ENCODE measurements at places on chromosomes 16 and 17.

DNA sequence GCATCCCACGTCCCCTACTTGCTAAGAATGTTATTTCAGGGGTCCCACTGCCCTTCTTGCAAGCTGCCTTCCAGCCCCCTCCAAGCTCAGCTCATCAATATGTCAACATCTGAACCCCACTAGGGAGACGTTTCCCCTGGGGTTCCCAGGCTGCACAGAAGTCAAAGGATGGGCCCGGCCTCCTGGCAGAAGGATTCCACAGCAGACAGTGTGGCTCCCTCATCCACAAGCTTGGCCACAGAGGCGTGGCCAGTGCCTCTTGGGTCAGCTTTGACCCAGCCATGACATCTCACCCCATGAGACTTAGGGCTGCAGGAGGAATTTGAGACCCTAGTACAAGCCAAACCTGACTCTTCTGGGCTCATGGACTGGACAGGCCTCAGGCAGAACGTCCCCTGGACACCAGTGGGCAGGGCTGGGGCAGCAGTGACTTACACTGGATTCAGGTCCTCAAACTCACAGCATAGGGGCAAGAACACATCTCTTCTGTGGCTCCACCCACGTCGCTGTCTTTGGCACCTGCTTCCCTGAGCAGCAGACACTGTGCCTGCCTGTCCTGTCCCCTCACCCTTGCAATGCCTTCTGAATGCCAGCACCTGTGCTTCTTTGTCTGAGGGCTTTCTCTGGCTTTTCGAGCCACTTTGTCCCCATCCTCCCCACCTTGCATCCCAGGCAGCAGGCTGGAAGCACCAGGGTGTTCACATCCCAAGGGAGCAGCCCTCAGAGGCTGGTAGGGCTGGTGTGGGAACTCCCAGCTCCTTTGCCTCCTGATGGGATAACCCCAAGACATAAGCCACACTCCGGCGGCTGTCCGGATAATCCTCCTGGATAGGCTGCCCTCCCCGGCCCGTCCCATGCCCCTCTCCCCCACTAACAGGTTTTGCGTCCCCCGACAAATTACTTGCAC lies 56.0 kb upstream of the ENPP7 start:
- DNase-seq: no peak

- DNase-seq: no peak
These were observed 73.4 kb downstream of the ZNF778 start for GRCh38 chr16:89290887-89291286.

- peak; percentile 71 for DNase-seq
These were observed 388 bp downstream of the OXLD1 start for GRCh38 chr17:81666092-81666341.

GRCh38 chr16:27829975-27830374 lies 233.5 kb downstream of the GSG1L start:
- no peak for DNase-seq

DNA sequence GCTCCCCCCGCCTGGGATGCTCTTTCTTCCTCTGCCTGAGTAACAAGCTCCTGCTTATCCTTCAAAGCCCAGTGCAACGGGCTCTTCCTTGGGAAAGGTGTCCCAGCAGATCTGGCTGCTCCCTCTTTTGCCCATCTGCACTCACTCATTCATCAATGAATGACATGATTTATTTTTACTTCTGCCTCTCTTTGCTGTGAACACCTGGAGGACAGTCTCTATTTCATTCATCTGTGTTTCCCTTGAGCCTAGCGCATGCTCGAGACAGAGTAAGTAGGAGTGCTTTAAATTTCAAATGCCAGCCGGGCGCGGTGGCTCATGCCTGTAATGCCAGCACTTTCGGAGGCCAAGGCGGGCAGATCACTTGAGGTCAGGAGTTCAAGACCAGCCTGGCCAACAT lies 22.0 kb upstream of the GINS2 start:
- peak; percentile 91 for DNase-seq

GRCh38 chr16:53775821-53776431 lies 72.0 kb downstream of the FTO start:
- DNase-seq: peak; percentile 34

- DNase-seq: no peak
These were observed 253.6 kb downstream of the CDH13 start for GRCh38 chr16:82880346-82880745.

DNA sequence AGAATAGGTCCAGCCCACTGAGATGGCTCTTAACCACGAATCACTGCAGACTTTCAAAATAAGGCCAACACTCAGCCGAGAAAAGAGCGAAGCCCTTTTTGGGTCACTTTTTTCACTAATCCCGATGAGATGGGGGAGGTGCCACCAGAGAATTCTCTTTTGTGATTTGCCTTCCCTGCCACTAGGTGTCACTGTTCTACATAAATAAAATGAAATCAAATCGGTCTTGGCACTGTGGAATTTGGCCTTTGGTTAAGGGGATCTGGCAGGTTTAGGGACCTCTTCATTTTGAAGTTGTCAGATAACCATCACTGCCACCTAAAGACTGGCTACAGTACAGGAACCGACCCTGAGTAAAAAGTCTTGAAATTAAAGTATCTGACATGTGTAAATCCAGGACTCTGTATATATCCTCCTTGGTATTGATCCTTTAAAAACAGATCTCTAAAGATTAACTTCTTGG lies 147.0 kb downstream of the HS3ST4 start:
- peak; percentile 72 for DNase-seq

DNA sequence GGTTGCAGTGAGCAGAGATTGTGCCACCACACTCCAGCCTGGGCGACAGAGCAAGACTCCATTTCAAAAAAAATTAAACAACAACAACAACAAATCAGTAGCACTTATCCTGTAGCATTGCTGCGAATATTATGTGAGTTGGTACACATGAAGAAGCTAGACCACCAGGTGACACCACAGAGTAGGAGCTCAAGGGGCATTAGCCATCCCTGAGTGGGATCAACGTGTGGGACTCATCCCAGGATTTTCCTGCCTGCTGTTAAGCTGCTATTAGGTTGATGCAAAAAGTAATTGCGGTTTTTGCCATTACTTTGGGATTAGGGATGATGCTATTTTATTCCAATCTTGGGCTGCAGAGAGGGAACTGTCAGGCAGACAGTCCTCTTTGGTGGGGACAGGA lies 47.2 kb downstream of the OTOA start:
- no peak for DNase-seq

DNA sequence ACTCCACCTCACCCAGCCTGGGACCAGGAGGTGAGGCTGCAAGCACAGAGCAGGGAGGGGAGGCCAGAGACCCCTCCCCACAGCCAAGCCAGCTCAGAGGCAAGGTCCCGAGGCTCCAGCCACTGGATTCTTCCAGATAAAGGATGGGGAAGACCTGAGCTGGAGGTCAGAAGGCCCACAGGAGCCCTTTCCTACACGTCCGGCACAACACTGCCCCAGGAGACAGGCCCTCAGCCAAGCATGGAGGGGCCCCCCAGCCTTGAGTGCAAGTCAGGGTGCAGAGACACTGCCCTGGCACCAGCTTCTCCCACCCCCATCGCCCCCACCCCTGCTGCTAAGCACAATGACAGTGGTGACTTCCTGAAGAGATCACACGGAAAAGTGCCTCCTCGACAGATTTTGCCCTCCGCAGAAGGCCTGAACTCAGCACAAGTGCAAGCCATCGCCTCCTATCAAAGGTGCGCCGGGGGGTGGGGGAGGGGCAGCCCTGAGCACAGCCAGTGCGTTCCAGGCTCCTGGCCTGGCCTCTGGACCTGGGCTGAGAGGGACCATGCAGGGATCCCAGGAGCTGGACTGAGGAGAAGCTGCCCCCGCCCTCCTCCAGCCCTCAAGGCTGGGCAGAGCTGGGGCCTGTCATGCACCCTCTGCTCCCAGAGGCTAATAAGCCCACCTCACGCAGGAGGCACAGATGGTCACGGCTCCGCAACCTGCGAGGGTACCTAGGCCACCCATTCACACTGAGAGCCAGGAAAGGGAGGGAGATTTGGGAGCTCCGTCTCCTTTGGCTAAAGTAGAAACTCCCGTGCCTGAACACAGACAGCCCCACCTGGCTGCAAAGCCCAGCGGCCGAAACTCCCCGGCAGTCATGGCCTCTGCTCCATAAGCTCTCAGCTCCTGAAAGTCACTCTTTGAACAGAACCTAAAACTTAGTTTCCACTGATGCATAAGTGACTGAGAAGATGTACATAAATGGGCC lies 2.7 kb downstream of the MAFG start:
- no peak for DNase-seq

GRCh38 chr17:37432671-37433070 lies 26.0 kb downstream of the TADA2A start:
- no peak for DNase-seq

- peak; percentile 87 for DNase-seq
These were observed 225.1 kb upstream of the CA10 start for GRCh38 chr17:52383493-52384100.

All from NCI-H510A treated with DMSO at 0.1 percent for 48 hours (cell line).